HFFc6 (cell line): ENCODE measurements at places on chromosomes 7 and 10.

GRCh38 chr10:67609996-67610793 is 85.8 kb downstream of the CTNNA3 start:
- peak; percentile 3 for DNase-seq

GRCh38 chr7:74544706-74545469 is 91.2 kb downstream of the GTF2IRD1 start:
- DNase-seq, result peak; percentile 26

GRCh38 chr7:129271500-129272355 is 46.9 kb downstream of the AHCYL2 start:
- peak; percentile 47 for DNase-seq

DNA sequence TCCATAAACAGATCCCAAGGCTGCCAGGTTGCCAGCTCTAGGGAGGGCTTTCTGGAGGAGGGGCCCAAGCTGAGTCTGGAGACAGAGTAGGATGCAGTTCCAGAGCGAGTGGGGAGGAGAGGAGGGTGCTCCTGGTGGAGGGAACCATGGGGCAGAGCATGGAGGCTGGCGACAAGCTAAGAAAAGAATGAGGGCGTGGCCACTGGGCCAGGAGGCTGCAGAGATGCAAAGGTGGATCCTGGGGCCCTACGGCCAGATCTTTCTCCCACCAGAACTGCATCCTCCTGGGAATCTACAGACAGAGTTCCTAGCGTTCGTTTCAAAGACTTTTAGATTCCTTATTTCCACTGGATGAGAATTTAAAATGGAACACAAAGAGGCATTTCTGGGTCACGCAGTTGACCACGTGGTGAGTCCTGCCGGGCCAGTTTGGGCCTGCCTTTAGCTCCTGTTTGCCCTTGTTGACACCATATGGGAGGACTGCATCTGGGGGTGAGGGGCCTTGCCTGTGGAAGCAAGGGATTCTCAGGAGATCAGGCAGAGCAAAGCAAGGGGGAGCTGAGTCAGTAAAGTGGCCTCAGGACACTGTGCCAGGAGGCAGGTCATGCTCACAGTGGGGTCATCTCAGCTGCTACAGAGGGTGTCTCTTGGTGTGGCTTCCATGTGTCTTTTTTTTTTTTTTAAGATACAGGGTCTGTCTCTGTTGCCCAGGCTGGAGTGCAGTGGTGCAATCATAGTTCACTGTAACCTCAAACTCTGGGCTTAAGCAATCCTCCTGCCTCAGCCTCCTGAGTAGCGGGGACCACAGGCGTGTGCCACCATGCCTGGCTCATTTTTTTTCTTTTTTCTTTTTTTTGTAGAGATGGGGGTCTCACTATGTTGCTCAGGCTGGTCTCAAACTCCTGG is 137.8 kb downstream of the SH3PXD2A start:
- no peak for DNase-seq

DNA sequence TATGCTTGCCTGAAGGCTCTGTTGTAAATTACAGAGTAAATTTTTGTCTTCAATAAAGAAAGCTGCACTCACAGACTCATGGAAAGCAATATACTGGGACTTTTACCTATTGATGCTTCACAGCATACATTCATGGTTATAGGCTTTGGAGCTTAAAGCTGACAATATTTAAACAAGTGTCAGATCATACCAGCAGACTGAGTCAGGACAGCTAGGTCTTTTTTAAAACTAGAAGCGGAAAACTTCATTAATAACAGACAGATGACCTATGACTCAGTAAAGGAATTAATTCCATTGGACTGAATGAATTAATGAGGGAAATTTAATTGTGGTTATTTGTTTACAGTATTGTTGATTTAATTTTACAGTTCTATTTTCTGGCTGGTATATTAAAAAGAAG is 165.8 kb upstream of the DGKB start:
- DNase-seq, result no peak

DNA sequence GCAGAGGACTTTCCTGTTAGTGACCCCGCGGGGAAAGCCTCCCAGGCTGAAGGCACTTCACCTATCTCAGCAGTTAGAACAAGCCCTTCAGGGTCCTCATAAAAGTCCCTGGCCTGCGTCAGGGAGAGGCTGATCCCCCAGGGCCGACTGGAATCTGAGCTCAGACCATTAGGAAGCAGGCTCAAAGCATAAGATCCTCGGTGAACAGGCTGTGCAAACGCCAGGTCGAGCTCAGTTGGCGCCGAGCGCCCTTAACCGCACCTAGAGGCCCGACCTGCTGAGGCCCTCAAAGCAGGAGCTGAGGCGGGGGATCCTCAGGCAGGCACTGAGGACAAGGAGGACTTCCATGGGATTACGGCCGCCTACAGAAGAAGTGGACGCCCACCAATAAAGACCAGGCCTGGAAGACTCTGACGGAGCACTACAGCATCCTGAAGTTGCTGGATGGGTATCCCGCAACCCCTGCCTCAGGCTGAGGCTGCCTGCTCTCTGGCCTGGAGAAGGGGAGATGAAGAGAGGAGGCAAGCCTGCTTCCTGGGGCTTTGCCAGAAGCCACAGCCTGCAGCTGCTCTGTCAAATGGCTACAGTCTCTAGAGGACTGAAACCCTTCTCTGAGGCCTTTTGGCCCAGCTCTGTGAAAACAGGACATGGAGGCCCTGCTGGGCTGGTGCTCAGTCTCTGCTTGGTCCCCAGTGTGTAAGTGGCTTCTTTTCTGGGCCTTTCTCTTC is 29.9 kb downstream of the LIPJ start:
- no peak for DNase-seq

DNA sequence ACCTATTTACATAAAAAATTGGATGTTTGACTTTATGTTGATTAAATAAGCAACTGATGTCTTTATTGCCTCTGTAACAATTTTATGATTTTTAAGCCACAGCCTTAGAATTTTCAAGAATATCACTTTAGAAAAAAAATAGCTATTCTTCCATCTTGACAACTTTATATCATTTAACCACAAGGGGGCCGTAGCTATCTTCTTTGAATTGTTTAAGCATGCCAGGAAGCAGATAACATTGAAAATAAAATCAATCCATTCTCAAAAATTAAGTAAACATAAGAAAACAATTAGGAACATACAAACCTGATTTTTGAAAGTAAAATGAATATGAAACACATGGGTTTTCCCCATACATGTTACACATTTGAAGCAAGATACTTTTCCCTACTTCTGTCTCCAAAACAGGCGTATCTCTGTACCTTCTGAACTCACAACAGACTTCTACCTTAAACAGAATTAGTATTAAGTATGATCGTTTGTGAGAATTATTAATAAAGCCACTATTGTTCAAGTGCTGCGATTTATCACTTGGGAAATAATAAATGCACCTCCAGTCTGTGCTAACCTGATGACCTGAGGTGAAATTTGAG is 209.0 kb downstream of the CACNA2D1 start:
- DNase-seq, result peak; percentile 30

GRCh38 chr10:7435674-7436073 is 24.8 kb upstream of the SFMBT2 start:
- no peak for DNase-seq

GRCh38 chr7:116977172-116977571 is 23.9 kb downstream of the ST7 start:
- no peak for DNase-seq

GRCh38 chr7:81725812-81726127 is 44.1 kb downstream of the HGF start:
- DNase-seq, result peak; percentile 82

DNA sequence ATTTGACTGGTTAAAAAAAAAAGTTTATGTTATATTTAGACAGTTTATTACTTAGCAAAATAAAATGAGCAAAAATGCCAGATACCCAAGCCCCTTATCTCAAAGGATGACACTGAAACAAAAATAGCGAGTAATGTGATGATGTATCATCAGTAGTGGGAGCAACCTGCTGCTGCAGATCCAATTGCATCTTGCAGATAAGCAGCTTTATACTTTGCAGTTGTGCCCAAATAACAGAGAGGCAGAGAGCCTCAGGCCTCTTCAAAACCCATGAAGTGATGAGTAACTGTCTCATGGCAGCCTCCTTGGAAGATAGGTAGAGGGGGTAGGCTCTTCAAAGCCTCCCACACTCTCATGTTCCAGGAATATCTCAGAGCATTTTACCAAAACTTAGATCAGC is 468.2 kb upstream of the LRRTM3 start:
- DNase-seq, result no peak

DNA sequence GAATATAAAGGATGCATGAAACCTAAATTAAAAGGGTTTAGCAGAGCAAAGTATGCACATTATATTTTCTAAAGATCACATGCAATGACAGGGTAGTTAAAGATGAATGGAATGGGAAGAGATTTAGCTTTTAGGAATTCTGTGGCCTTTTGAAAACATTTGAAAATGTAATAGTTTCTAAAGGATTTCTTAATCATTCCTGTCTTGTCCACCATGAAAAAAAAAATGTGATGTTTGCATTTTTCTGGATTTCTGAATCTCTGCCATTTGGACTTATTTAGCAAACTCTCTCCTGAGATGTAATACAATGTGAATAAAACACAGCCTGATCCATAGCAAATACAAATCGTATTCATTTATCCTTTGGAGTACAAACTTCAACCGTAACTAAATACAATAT is 126.6 kb upstream of the RAB11FIP2 start:
- no peak for DNase-seq

DNA sequence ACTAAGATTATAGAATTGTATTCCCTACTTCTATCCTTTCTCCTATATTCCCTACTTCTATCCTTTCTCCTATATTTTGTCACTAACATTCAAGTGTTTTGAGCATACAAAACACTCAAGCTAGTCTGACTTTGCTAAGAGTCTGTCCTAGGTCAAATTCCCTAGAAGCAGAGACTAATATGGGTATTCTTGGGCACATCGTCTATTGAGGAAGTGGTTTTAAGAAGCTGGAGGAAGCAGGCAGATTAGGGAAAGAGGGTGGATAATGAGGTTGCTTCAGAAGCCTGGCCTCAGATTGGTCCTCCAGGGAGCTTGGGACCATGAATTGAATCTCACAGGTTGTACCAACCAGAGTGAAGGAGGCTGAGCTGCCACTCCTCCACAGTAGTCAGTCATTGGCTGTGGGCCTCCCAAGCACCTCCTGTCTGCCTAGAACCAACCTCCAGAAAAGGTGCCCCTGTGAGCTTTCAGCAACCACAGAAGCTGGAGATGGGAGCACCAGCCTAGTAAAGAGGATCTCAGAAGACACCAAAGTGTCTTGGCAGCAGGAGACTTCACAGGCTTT is 295.9 kb upstream of the PHF14 start:
- DNase-seq, result no peak

- DNase-seq, result no peak
These were observed 316.1 kb downstream of the CCDC3 start for GRCh38 chr10:12685261-12686058.

GRCh38 chr7:138449580-138449979 is 10.5 kb upstream of the TRIM24 start:
- DNase-seq, result no peak

DNA sequence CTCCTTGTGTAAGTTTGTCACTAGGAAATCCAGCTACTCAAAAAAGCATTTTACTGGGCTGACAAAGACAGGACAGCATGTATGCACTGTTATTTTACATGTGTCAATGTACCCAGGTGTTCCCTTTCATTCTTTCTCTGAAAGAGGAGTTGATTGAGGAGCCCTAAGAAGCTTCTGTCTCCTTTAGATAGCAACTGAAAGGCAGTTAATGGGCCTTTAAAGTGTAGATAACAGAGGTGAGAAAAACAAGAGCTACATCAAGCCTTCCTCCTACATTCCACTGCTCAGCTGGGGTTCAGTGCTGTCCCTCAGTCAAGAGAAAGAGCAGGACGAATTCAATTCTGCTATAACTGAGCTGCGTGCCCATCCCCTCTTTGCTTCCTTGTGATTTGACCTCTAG is 12.8 kb upstream of the WIPF3 start:
- DNase-seq, result no peak
